ENCODE measurements at places on chromosomes 12 and 14. TPM values are rescaled to one million over a fixed set of nuclear protein-coding genes. Genes with fewer than 3 reads are reported as not detected.

RAD51B gene
- 13.2 TPM for total RNA-seq

ANKRD33 gene
- 0.16 TPM for total RNA-seq

KRT3 gene
- total RNA-seq, result not detected

CDKL1 gene
- 6.6 TPM for total RNA-seq

IAPP gene
- not detected for total RNA-seq

DIP2B gene
- total RNA-seq, result 15.5 TPM

CCDC91 gene
- 24.9 TPM for total RNA-seq

UNC79 gene
- 0.16 TPM for total RNA-seq

TMTC2 gene
- total RNA-seq, result 15.9 TPM

RNU7-1 gene
- total RNA-seq, result not detected

GPD1 gene
- not detected for total RNA-seq

KRT79 gene
- not detected for total RNA-seq

C12orf42 gene
- total RNA-seq, result not detected

CFL2 gene
- total RNA-seq, result 64.0 TPM

KRT82 gene
- total RNA-seq, result not detected

RFX4 gene
- total RNA-seq, result not detected

TMEM179 gene
- 0.52 TPM for total RNA-seq

Data from bronchial smooth muscle cell (primary cell).